ENCODE measurements at places on chromosomes 5 and 9.

DNA sequence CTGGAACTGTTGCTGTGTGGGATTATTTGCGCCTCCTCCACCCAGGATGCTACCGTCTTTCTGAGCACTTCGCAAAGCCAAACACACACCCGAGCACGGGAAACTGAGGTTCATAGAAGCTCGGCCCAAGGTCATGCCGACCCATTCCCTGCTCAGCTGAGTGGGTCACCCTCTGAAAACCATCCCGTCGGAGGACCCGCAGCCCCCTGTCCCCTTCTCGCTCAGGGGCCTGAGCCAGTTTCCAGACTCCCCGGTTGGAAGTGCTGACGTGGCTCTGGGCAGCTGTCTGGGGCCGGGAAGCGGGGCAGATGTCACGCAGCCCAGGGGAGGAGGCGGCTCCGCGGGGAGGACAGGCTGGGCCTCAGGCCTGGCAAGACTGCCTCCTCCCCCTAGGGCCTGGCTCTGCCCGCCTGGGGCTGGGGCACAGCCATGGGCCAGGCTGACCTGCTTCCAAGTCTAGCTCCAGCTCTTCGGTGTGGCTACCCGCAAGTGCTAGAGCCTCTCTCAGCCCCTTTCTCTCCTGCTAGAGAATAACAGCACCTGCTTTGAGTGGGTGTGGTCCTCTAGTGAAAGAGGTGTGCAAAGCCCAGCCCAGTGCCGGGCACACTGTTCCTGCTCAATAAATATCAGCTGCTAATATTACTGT lies 9.9 kb upstream of the CXXC5 start:
- DNase-seq: no peak

DNA sequence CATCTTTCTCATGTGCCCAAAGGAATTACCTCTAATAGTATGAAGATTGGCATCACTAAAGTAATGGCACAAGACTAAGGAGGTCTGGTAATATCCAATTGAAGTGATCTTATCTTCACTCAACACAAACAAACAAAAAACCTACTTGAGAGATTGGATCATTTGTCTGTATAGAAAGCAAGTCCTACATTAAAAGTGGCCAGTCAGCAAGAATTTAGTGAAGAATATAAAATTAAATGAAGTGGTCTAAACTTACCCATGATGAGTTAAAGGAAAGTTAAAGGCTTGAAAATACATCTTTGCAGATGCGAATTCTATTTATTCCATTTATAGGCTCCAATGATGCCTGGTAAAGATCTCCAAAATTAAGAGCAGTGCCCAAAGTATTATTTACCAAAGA lies 350.3 kb upstream of the PCSK5 start:
- no peak for DNase-seq

DNA sequence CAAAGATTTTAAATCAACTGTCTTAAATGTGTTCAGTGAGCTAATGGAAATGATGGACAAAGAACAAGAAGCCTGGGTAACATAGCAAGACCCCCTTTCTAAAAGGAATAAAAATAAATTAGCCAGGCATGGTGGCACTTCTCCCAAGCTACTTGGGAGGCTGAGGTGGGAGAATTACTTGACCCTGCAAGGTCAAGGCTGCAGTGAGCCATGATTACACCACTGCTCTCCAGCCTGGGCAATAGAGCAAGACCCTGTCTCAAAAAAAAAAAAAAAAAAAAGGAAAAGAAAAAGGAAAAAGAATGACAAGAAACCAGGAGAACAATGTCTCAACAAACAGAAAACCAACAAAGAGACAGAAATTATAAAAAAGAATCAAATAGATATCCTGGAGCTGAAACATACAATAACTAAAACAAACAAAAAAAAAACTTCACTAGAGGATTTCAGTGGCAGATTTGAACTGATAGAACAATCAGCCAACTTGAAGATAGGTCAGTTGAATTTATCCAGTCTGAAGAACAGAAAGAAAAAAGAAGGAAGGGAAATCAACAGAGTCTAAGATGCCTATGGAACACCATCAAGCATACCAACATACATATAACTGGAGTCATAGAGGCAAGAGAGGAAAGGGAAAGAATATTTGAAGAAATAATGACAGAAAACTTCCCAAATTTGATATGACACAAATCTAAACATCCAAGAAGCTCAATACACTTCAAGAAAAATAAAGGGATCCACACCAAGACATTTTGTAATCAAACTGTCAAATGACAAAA lies 16.8 kb upstream of the SLC35D2 start:
- DNase-seq: no peak

DNA sequence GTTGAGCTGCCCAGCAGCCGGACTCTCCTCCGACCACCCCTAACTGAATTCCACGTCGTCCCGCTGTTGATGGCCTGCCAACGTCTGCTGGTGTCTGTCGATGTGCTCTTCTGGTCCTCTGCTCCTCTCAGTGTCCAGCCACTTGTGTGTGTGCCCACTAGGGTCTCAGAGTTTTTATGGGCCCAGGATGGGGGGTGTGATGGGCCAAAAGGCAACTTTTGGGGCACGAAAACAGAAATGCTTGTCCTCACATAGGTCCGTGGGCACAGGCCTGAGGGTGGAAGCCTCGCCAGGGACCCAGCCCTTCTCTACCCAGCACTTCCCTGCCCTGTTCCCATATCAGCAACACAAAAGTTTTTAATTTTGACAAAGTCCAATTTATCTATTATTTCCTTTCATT lies 85.7 kb upstream of the RUFY1 start:
- DNase-seq: no peak

- DNase-seq: no peak
Observed at GRCh38 chr5:91091471-91092234, 291.5 kb downstream of the ARRDC3 start.

GRCh38 chr9:134287591-134288491 lies 38.4 kb upstream of the RXRA start:
- no peak for DNase-seq

GRCh38 chr5:38541174-38541725 lies 15.2 kb downstream of the LIFR start:
- no peak for DNase-seq

DNA sequence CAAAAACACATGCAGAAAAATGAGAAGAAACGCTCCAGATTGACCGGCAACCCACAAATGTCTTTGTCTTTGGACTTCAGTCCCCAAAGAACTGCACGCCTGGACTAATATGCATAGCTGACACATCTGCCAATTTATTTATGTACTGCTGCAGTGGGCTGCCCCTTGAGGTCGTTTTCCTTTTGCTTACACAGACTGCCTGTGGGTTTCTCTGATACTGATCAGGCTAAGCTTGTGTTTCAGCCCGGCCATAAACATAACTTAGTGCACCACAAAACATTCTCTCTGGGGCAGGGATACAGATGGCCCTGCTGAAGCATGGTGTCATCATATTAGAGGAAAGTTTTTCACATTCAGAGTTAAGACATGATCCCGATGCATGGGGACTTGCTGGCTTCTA lies 75.4 kb downstream of the NUDT12 start:
- no peak for DNase-seq

GRCh38 chr5:170497311-170498038 lies 6.3 kb upstream of the KCNIP1 start:
- DNase-seq: no peak

GRCh38 chr5:38259062-38259808 lies 876 bp downstream of the EGFLAM start:
- no peak for DNase-seq

DNA sequence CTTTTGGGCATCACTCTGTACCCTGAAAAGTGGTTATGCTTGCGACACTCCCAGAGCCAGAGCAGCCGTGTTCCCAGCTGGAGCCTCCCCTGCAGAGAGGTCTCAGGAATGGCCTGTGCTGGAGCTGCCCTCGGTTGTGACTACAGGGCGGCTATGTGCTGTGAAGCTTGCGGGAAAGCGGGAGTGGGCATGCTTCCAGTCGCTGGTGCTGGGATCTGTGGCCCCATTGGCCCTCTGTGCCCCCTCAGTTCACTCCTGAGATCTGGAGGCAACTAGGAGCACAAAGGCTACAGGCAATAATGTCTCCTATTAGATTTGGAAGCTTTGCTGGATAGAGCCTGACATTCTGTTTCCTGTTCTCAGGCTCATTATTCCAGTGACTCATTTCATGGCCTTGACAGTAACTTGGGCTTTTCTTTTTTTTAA lies 56.9 kb downstream of the GPR107 start:
- no peak for DNase-seq

- no peak for DNase-seq
Observed at GRCh38 chr9:6051511-6051950, 36.1 kb upstream of the RANBP6 start.

DNA sequence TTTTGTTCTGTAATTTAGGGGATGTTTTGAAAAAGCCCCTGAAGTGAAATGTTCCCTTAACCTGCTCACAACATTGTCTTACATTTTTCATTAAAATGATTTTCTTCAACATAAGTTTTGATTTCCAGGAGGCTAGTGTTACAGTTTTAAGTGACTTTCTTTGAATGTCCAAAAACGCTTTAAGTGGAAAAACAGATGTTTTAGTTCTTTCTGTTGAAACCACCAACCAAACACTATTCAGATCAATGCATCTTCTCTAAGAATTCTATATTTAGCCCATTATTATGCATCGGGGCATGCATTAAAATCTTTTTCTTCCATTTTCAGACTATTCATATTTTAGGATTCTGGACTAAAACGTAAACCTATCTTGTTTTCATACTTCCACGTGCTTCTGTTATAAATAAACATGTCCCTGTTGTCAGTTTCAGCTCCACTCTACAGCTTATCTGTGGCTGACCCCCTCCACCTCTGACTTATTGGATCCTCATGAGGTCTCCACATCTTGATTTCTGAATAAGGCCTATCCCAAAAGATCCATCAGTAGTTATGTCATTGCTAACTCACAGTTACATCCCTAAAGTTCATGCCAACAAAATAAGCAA lies 882.3 kb upstream of the SEMA6A start:
- no peak for DNase-seq

DNA sequence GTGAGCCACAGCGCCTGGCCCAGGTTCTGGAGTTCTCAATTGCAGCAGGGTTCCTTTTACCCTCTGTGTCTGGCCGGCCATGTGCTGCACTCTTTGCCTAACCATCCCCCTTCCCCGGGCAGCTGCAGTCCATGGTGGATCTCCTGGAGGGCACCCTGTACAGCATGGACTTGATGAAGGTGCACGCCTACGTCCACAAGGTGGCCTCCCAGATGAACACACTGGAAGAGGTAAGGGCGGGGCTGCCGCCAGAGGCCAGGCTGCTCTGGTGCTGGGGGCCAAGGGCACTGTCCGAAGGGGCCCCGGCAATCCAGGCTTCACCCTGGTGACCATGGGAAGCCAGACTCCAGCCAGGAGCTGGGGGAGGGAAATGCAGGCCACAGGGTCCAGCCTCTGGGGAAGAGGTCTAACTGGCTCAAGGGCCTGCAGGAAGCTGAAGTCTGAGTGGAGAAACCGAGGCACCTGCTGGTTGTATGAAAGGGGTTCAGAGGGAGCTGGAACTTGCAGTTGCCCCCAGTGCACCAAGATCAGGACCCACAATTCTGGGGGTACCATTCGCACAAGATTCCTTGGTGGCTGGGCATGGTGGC lies 18.1 kb downstream of the OLFML2A start:
- DNase-seq: no peak

- DNase-seq: no peak
Observed at GRCh38 chr9:117491491-117491890, 76.6 kb upstream of the ASTN2 start.

DNA sequence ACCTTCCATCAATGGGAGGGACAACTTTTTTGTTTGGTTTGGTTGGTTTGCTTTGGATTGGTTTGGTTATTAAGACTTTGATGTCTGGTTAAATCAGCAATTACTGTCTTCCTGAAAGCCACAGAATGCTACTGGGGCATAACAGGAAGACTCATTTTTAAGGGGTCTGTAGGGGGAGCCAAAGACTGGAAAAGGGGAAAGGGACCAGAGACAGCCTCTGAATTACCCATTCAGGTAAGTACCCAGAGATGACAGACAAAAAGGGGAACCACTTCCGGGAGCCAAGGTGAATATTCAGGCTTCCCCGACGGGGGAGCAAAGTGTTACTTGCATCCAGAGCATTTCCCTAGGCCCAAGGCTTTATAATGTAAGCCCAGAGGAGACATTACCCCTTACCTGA lies 4.6 kb upstream of the FEM1C start:
- DNase-seq: no peak

DNA sequence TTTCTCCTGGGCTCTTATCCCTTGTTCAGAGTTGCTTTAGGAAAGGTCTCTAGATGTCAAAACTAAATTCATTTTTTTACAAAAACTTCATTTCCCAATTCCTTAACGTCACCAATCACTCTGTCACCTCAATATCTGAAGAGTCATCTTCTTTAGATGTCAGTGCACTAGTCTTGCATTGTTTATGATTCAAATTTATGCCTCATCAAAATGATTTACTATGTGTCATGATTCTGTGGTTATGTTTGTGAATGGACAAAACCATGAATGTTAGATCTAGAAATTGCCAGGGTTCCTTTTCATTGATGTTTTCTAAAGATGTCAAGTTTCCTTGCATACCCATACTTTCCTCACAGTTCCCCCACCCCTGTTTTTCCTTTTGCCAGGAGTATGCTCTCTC lies 21.5 kb downstream of the CWC27 start:
- no peak for DNase-seq

DNA sequence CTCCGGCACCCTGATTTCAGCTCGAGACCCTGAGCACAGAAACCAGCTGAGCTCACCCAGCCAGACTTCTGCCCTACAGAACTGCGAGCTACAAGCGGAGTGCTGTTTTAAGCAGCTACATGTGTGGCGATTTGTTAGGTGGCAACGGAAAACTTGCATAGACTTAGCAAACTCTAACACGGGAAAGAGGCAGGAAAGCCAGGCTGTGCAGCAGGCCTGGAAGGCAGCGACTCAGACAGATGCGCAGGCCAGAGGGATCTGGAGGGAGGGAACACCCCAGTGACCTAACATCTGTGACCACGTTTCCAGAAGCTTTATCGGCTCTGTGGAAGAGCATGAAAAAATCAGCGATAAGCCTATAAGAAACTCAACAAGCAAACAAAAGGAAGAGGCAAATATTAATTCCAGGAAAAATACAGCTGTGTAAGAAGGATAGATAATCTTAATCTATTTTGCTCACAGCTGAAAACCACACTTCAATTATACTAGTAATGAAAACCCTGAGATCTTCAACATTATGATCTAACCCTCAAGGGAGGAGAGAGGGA lies 11.0 kb downstream of the UBAC1 start:
- DNase-seq: no peak

DNA sequence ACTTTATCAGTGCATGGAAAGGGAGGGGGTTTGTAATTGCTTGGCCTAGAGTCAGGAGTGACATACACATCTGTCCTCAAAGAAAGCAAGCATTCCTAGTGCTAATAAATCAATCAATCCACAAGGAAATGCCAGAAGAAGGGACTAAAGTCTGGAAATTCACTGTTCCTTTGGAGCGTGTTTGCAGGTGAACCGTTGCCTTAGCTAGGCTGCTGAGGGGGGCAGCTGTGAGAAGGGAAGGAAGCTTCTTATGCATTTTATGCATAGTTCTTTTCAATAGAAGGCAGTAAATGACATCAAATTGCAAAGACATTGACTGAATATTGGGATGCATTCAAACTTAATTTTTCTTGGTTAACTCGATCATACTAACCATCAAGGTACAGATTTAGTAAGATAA lies 1092.5 kb upstream of the SEMA6A start:
- DNase-seq: no peak

- peak; percentile 12 for DNase-seq
Observed at GRCh38 chr9:113309204-113309813, 6.1 kb upstream of the RNF183 start.

All from stimulated activated CD4-positive, alpha-beta T cell treated with anti-CD3 and anti-CD28 coated beads, Interleukin-2, amount 100 ng/mL, for 4 hours (primary cell).